Pulmonary artery endothelial cell (primary cell): ENCODE measurements at places on chromosomes 12 and 14.

- DNase-seq: no peak
These were observed 85.4 kb downstream of the CHGA start for GRCh38 chr14:93008381-93008780.

DNA sequence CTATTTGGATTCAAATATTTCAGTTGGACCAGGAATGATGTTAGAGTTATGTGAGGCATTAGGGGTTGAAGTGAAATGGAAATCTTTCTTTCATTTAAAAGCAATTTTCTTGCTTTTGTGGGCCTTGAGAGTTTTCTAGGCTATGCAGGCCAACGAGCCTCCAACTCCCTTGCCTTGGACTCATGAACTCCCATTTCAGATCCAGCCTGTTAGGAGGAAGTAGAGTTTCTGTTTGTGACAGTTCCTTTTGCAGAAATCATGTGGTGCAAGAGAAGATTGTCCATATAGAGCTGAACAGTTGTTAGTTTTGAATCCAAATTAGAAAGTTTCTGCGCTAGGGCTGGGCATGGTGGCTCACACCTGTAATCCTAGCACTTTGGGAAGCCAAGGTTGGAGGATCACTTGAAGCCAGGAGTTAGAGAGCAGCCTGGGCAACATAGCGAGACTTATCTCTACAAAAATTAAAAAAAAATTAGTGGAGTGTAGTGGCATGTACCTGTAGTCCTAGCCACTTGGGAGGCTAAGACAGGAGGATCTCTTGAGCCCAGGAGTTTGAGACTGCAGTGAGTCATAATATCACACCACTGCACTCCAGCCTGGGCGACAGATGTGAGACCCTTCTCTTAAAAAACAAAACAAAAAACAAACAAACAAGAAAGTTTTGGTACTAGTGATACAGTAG, 47.3 kb upstream of the MED13L start:
- no peak for DNase-seq

DNA sequence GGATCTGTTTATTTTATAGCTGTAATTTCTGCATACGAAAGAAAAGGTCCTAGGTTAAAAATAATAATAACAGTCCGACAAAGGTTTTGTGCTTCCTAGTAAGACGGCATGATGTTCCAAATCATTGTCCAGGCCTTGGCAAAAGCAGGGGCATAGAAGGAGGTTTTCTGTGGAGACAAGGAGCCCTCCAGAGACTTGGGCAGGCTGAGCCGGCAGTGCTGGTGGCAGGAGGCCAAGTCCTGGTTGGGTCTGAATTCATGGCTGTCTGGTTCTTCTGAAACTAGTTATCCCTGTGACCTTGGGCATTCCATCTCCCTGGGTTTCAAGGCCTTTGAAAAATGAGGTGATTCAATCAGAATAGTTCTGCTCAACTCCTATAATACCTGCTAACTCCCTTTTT, 44.0 kb downstream of the KCNK13 start:
- DNase-seq: no peak

DNA sequence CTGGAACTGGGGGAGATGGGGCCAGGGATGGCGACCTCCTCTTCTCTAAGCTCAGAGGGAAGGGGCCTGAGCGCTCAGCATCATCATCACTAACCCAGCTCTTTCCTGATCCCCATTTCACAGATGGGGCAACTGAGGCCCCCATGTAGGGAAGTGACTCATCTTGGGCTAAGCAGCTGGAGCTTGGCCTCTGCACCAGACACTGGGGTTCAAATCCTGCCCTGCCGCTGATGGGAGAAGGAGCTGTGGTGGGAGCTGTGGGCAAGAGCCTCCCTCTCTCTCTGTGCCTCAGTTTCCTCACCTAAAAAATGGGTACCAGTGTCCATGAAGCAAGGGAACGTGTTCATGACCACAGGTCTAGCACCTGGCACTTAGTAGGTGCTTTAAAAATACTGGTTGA, 2.6 kb upstream of the TRPV4 start:
- DNase-seq: no peak

- no peak for DNase-seq
These were observed 15.5 kb downstream of the RIC8B start for GRCh38 chr12:106790020-106790419.

DNA sequence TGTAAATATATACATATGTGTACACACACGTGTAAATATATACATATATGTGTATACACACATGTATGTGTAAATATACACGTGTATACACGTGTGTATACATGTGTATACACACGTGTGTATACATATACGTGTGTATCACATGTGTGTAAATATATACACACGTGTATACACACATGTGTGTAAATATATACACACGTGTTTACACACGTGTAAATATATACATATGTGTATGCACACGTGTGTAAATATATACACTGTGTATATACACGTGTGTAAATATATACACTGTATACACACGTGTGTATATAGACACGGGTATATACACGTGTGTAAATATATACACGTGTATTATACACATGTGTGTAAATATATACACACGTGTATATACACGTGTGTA, 71.7 kb downstream of the RPAP3 start:
- DNase-seq: no peak

- DNase-seq: no peak
These were observed 30.0 kb downstream of the HCFC2 start for GRCh38 chr12:104094284-104094683.

DNA sequence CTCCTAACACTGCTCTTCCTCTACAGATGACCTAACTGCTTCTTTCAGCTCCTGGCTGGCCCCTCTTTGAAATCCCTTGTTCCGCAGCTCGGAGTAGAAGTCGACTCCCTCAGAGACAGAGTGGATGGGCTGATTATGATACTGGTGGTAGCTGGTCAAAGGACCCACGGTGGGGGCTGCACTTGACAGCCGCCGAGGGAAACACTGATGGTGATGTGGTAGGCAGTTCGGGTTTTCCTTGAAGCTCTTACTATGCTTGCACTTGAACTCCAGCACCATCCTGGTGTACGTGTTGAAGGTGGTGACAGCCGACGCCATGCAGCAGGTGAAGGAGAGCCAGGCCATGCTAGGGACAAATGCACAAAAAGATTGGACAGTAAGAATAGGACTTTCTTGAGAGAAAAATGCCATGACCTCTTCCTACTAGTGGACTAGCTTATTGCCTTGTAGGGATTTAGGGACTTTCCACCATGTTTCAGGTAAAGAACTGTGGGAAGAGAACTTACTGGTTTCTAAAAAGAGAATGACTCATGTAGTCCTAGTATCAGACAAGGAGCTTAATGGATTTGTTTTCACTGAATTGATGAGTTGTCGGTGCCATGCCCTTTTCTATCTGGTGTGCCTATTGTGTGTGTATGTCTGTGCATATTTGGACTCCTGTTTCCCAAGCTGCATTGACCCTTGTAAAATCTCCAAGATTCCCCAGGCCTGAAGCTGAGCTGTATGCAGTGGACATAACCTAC, 18.4 kb downstream of the GSG1 start:
- DNase-seq: no peak

DNA sequence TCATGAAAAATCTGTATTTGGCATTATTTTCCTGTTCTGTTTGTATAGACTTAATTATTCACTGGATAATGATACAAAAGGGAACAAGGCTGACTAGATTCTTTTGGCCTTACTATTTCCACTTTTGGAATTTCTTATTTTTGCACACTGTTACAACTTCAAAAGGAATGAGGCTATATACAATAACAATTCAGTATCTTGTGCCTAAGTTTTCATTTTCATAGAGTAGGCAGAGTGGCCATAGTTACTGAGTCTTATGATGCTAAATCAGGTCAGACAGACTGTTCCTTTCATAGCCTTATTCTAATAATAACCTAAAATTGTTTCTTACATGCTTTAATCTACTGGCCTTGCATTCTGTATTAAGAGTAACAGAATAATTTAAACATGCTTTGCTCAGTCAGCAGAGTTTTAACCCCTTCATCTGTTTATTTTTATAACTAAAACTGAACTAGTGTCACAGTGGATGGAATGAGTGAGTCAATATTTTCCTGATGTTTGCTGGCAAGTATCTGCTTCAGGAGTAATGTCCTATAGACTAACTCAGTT, 10.5 kb downstream of the TTC8 start:
- no peak for DNase-seq

- DNase-seq: peak; percentile 70
These were observed 258.6 kb downstream of the ADAMTS20 start for GRCh38 chr12:43293396-43293795.

DNA sequence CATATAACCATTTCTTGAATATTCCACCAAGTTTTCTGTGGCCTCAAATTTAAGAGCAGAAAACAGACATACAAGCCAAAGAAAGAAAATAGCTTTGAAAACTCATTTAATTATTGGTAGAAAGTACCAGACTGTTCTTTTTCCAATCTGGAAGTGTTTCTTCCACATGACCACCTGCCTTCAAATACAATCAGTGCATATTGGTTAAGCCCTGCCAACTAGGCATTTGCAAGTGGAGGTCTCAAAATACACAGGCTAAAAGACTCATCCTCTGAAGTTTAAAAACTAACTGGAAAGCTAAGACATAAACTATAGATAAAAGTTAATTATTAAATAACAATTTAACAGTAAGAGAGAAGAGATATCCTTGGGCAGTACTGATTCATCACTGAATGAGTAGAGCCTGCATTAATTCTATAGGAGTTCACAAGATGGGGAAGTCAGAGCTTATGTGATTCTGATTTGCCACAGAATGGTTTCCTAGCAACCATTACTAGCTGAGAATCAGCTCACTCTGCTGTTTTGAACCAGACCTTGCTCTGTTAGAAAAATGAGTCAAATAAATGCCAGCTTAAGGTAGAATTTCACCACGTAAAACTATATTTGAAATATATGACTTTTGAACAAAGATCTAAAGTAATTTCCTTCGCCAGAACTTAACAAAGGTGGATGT, 433.8 kb downstream of the FUT8 start:
- DNase-seq: no peak

- DNase-seq: no peak
These were observed 2.6 kb downstream of the EGLN3 start for GRCh38 chr14:33948145-33948868.

DNA sequence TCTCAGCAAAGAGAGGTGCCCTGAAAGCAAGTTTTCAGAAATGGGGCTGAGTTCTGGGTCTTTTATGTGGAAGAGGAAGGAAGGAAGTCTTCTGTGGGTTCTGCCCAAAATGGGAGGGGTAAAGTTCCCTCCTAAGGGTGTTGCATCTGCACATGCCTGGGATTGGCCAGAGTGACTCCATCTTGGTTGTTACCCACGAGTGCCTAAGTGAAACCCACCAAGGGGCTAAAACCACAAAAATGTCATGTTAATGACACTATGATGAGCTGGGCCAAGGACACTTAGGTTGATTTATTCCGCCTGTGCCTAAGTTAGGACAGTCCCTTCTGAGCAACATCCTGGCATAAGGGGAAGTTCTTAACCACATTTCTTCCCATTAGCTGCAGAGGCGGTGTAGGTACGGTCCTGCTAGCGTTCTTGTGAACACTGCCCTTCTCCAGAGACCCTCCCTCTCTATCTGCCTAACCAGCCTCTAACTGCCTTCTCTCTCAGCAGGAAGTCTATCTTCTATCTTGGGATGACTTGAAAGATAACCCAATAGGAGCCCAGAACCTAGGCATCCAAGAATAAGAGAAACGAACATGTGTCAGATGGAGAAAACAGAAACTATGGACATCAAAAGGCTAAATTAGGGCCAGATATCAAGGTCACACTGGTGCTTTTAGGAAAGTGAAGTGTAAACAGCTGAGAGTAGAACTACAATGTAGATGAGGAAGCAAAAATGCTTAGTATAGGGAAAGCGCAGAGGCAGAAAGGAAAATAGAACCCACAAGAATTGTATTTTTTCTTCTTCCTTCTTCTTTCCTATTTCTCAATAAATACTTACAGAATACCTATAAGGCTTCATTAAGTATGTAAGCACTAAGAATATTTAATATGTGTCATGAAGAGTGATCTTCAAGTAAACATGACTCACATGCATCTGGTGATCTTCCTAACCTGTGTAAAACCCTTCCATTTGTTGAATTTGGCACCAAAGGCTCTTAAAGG, 104.2 kb upstream of the AMN1 start:
- no peak for DNase-seq

DNA sequence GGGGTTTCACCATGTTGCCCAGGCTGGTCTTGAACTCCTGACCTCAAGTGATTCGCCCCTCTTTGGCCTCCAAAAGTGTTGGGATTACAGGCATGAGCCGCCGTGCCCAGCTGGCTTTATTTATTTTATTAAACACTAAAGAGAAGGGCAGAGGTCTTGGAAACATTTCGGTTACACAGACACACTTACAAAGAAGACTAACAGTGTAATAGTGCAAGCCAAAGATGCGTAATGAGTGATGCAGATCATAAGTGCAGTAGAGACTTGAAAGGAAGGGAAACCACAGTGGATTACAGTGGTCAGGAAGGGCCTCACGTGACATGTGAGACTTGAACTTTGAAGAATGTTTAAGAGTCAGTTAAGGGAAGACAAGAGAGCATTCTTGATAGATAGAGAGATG, 33.9 kb upstream of the CDK17 start:
- no peak for DNase-seq

- no peak for DNase-seq
These were observed 473.1 kb downstream of the ATP23 start for GRCh38 chr12:58414398-58414871.

DNA sequence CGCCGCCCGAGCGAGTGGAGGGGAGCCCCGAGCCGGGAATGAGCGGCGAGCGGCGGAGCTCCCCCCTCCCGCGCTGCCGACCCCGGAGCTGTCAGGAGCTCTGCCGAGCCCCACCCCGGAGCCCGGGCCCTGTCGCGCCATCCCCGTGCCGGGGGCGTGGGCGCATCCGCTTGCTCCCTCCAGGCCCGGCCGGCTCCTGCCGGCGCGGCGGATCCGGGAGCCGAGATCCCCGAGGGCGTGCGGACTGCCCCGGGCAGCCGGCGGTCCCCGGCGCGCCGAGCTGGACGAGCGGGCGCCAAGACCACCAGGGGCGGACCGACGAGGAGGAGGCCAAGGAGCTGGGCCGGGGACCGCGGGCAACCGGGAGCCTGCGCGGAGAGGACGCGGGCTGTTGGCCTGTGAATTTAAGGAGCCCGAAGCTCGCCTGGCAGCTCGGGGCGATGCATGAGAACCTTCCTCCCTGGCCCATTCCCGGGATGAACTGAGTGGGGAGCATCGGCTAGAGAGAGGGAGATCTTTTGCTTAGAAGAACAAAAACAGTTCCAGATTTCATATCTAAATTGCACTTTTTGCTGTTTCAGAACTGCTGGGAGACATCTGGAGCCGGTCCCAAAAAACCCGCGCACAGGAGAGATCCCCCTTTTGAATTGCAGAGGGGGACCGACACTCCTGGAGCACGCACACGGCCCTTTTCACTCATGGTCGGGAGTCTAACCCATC, 2.0 kb downstream of the PTHLH start:
- no peak for DNase-seq

- no peak for DNase-seq
These were observed 240.0 kb downstream of the BMP4 start for GRCh38 chr14:53716578-53716977.

GRCh38 chr14:73358187-73358586, 100.2 kb downstream of the NUMB start:
- DNase-seq: no peak
